Activated CD4-positive, alpha-beta T cell treated with anti-CD3 and anti-CD28 coated beads, Interleukin-2, amount 50 U/mL, for 24 hours (primary cell): ENCODE measurements at places on chromosomes 11 and 22.

GRCh38 chr11:8106679-8107078 lies 25.7 kb downstream of the TUB start:
- DNase-seq, result no peak

DNA sequence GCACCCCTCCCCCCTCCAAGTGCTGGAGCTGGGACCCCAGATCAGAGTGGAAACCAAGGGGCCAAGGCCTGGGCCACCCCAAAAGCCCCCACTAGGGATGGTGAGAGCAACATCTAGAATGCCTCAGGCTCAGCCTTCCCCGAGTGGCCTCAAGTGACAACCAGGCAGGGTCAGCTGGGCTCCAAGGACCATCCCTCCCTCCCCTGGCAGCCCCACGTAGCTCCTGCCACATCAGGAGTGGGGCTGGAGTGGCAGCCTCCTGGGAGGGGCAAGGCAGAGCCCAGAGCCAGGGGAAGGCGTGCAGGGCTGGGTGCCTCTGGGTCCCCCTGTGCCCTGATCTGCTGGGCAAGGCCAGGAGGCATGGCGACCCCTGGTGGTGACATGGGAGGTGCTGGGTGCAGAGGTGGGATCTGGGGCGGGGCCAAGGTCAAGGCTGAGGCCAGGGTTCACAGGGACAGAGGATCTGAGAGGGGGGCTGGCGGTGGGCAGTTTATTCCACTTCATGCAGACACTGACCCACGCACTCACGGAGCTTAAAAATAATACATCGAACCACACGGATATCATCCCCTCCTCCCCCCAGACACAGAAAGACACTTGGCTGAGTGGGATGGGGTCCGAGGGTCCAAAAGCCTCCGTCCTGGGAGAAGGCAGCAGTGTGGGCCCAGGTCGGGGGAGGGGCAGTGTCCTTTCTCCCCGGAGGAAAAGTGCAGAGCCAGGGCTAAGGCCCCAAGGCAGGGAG lies 15.8 kb upstream of the EHD1 start:
- DNase-seq, result peak; percentile 89

DNA sequence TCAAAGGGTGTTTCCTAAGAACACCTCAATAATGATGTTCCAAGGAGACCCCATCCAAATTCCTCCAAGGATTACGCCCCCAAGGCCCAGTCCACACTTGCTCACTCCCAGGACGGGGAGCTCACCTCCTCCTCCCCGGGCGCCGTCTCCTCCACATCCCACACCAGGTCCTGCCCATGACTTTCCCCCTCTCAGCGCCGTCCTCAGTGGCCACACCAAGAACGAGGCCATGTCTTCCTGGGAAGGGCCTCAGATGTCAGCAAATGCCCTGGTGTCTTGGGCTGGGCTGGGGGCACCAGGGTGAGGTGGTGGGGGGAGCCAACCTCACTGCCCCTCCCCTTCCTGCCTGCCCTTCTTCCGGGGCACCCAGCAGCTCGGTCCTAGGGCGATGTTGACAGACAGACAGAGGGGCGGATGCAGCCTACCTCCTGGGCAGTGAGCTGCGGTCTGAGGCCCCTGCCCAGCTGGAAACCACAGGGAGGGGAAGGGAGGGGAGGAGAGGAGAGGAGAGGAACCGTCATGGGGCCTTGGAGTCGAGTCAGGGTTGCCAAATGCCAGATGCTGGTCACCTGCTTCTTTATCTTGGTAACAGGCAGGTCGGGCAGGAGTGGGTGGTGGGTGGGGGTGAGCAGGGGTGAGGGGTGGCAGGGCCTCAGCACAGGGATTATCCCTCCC lies at the start of the genes C11orf21 and TSPAN32:
Gene C11orf21, minus strand, starts transcription at position 288 of the 675 bp plus-strand sequence. Its CDS starts 110 bp downstream, at position 178.
Gene TSPAN32, plus strand, starts transcription at position 383 of the 675 bp plus-strand sequence. Its CDS starts 137 bp downstream, at position 520.
- no peak for DNase-seq

DNA sequence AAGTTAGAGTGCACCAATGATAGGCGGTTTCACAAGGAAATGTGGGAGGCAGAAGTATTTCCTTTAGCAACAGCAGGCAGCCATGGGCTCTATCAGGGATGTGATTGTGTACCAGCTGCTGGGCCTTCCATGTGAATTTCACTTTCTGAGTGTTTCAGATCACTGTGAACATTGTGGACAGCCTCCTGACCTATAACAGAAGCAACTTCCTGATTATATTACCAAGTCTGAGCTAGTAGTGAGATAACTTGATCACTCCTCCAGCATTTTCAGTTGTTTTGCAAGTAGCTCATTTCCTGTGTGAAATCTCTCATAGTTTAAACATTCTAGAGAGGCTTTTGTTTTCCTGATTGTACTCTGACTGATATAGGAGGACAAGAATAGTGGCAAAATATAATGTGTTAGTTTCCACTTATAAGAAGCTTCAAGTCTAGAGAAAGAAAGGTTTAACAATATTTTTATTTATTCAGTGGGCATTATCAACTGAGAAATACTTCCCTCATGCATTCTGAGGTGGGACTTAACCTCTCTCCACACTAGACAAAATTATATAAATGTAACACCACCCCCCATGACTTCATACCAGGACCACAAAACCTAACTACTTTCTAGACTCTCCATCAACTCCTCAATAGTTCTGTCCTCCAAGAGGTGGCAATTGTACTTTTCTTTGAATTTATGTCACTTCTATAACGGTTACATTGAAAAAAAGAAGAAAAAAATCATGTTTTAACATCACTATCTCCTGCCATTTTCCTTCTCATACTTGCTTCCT lies 184.2 kb upstream of the LUZP2 start:
- no peak for DNase-seq

DNA sequence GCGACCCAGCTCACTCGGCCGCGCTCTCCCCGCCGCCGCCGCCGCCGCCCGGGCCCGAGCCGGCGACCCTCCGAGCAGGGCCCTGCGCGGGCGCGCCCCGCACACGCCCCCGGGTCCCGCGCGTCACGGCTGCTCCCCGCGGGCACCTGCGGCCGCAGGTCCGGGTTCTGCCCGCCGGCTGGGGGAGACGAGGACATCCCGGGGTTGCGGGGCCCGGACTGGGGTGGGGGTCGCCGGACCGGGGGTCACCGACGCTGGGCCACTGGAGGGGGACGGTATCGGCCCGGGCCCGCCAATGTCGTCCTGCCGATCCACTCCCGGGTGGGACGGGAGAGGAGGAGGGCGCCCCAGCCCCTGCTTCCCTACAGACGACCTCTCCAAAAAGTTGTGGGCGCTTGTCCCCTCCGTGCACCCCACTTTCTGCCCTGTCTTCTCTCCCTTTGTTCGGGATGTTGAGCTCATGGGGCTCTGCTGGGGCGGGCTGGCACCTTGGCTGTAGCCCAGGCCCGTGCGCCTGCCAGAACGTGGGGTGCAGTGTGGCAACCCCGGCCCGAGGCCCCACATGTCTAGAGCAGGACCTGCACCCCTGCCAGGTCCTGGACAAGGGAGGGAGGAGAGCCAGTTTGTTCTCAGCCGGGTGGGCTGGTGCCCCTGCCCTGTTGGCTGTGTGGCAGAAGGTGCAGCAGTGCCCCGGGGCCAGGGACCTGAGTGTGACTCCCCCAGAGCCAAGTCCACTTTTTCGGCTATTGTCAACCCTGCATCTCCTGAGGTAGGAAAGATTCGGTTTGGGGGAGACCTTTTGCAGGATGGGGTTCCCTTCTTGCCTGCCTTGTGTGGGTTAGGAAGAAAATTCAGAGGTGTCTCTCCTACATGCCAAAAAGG lies 40.2 kb upstream of the CELSR1 start:
- DNase-seq, result no peak

- DNase-seq, result no peak
Measured at GRCh38 chr11:87743007-87743406, 432.2 kb downstream of the RAB38 start.

DNA sequence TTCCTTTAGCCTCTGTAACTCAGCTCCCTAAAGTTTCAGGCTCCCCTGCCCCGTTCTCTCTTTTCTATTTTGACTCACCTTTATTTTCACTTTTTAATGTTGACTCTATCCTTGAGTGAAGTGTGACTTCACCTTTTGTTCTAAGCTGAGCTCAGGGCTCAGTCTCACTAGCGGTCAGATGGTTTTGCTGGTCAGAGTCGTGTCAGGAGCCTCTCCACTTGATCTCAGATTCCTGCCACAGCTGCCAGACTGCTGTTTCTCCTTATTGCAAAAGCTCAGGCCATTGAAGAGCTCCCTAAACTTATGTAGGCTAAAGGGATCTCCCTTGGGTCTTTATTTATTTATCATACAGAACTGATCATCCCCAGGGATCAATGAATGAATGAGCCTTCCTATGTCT lies 13.7 kb upstream of the POU2AF2 start:
- no peak for DNase-seq

DNA sequence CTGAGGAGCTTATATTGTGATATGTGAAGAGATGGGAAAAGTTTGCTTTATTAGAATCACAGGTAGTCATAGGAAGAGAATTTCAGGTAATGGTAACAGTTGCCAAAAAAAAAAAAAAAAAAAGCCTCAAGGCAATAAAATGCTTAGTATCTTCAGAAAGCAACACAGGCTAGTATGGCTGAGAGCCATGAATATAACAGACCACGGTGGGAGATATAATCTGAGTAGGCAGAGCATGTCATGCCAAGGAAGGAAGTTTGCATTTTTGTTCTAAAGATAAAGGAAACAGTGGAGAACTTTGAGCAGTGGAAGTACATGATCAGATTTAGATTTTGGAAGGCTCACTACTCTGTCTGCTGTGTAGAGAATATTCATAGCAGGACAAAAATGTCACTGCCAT lies 211.4 kb downstream of the ETS1 start:
- DNase-seq, result no peak

- no peak for DNase-seq
Measured at GRCh38 chr11:125102025-125102424, 9.4 kb downstream of the TMEM218 start.

GRCh38 chr11:68857037-68857586 lies 15.4 kb upstream of the CPT1A start:
- no peak for DNase-seq

- DNase-seq, result no peak
Measured at GRCh38 chr22:17845327-17845726, 71.1 kb upstream of the BID start.

DNA sequence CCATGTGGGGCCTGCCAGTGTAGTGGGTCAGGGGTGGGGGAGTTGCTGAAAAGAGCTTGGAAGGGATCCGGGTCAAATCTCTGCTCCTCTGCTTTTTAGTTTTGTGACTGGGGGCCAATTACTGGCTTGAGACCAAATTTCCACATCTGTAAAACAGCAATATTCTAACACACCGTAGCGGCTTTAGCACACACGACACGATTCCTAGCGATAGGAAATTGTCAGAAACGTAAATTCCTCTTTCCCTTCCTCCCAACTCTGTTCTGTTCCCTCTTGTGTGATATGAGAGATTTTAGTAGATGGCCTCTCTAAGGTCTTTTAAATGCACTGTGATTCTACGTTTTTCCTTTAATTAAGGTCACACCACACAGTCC lies 71.9 kb downstream of the MICAL2 start:
- DNase-seq, result no peak

GRCh38 chr22:17846326-17846992 lies 72.2 kb upstream of the BID start:
- DNase-seq, result no peak

DNA sequence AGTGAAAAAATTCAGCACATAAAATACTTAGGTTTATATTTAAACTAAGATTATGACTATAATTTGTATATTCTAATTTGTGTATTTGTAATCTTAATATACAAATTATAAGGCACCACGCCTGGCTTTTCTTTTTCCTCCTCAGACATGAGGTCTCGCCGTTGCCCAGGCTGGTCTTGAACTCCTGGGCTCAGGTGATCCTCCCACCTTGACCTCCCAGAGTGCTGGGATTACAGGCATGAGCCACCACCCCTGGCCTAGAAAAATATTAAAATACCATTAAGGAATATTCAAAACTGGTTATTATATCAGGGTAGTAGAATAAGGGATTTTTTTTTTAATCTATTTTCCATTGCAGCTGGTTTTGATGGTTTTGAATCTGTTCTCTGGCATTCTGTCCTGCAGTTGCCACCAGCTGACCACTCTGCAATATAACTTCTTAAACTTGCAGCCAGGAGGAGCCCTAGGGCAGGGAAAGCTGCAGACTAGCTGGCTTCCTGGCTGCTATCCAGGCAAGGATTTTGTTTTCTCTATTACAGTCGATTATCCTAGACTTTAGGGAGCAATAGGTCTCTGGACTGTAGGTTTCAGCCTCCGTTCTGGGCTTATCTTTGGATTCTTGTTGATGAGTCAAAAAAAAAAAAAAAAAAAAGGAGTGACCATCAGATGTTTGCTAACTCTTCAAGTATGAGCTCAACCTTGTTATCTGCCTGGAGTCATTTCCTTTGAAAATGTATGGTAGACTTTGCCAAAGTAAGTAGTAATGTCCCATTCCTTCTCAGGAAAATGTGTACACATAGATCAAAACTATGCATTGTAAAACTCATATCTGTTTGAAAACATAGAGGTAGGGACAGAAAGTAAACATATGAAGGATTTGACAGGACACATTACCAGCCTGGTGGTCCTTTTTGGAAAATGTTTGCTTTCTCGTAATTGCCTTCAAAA lies 13.2 kb downstream of the POLA2 start:
- DNase-seq, result peak; percentile 17

GRCh38 chr11:100294748-100295147 lies 392.3 kb upstream of the ARHGAP42 start:
- no peak for DNase-seq

GRCh38 chr11:73999581-74000306 lies 9.1 kb downstream of the UCP3 start:
- DNase-seq, result no peak

- DNase-seq, result no peak
Measured at GRCh38 chr22:49790912-49791311, 36.8 kb downstream of the BRD1 start.

DNA sequence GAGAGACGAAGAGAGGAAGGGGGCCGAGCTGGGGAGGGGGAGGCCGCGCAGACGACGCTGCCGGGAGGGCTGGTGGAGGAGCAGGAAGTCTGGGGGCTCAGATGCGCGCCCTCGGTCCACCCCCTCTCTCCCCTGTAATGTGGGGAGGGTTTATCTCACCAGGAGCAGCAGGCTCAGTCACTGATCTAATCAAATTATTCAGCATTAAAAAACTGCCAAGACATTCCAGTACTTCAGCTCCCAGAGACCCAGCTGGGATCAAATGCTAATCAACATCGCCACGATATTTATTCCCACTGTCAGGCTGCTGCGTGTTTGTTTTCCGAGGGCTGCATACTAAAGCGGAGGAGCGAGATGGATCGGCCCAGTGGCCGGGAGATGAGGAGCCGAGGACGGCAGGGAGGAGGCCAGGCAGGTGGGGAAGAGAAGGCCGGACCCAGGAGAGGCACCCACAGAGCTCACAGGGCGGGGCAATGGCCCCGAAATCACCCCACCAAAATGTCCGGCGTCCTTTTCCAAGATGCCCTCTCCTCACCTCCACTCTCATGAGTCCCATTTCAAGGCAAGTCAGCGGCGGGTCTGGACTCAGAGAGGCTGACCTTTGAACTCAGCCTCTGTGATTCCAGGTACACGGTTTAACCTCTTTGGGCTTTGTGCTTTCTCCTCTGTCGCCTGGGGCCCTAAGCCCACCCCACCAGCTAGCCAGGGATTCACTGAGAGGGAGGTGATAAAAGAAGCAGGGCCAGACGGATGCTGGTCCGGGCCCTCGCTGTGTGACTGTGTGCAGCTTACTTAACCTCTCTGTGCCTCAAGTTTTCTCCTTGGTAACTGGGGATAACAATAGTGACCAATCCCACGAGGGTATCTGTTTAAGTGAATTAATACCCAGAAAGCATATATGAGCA lies 502.1 kb downstream of the MN1 start:
- DNase-seq, result no peak
